ENCODE measurements at places on chromosomes 16 and 17.

DNA sequence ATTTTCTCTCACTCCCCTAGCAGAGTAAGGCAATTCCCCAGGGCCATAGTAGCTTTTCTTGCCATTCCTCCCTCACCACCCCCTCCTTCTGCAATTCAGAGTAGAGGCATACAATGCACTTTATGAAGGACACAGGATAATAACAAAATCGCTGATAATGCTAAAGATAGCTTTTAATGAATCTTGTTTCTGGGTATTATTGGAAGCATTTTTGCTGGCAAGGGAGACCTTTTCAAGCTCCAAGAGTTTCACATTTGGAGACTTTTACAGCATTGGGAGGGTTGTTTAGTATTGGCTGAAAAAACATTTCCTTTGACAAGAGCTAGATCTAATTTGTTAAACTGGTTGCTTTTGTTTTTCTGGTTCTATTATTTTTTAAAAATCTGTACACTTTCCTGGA is 573.0 kb upstream of the C16orf82 start:
- no peak for DNase-seq

DNA sequence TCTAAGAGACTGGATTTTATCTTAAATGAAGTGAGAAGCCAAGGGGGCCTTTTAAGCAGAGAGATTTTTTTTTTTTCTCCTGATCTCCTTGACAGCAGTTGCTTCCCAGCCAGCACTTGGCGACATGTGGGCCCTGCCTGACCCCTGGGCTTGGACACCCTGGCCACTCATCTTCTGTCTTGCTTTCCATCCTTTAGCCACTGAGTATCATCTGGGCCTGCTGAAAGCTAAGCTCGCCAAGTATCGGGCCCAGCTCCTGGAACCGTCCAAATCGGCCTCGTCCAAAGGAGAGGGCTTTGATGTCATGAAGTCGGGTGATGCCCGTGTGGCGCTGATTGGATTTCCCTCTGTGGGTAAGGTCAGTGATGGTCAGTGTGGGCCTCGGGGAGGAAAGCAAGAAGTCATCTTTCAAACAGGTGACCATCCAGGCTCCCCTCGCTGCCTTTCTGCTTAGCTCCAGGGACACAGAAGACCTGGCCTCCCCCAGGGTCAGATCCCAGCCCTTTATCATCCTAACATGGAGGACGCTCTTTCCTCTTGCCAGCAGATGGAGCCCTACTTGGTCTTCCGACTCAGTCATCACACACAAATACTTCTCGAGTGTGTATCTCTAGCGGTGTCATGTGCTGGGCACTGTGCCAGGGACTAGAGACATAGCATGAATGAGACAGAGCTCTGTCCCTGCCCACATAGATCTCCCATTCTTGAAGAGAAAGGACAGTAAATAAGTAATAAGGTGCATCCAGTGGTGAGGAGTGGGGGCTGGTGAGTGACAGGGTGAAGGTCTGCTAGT is 6.1 kb downstream of the DRG2 start:
- DNase-seq: peak; percentile 71

DNA sequence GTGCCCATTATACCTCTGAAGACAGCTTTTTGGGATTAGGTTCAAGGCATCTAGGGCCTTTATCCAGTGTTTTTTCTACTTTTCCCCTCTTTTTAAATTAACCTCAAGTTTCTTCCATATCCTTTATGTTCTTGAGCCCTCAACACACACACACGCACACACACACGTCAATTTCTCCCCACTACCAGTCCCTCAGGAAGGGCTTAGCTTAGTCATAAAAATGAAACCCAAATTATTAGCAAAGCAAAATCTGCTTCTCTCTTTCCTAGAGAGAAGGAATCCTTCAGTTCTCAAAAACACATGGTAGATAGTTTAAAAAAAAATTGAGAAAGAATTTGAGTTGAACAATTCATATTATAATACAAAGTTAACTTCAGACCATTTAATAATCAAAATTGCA is 401.1 kb downstream of the XYLT1 start:
- no peak for DNase-seq

- DNase-seq: no peak
Observed at GRCh38 chr17:73929860-73930430, 273.5 kb upstream of the RPL38 start.

- peak; percentile 45 for DNase-seq
Observed at GRCh38 chr17:42678951-42679491, 2.2 kb upstream of the PLEKHH3 start.

GRCh38 chr16:3180445-3180878 is 7.5 kb upstream of the OR1F1 start:
- peak; percentile 44 for DNase-seq

Measured in kidney capillary endothelial cell (primary cell).